ENCODE measurements at places on chromosomes 1 and 21.

DNA sequence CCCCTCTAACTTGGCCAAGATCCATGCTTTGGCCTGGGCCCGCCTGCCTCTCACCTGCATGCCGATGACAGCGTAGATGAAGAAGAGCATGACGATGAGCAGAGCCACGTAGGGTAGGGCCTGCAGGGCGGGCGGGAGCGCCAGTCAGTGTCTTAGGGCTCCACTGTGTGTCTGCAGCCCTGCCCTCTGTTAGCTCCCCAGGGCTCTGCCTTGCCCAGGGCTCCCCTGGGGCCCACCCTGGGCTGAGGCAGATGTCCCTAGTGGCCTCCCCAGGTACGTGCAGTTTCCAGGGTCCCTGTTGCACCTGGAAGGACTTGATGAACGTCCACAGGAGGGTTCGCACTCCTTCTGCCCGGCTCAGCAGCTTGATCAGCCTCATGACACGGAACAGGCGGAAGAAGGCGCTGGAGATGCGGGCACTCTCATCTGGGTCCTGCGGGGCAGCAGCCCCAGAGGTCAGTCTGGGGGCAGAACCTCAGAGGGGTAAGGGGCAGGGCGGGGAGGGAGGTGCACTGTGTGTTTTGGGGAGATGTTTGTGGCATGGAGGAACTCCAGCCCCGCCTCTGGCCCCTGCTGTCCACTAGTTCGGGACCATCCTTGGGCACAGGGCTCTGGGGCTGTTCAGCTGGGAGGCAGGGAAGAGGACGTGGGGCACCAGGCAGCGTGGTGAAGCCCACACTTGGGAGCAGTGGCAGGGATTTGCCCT is 29.8 kb upstream of the KIF21B start:
- no peak for DNase-seq

- DNase-seq = no peak
These were observed 10.9 kb upstream of the SMG7 start for GRCh38 chr1:183461350-183461749.

GRCh38 chr1:18646091-18646785 is 15.6 kb downstream of the PAX7 start:
- DNase-seq = no peak

DNA sequence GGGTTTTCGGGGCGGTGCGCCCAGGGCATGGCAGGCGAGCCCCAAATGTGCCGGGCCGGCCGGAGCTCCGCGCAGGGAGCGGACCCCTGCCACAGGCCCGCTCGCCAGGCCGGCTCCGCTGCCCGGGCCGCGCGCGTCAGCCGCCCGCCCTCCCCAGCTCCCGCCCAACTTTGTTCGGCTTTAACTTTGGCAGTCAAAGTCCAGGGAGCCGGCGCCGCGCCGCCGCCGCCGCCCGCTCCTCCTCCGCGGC is 488 bp downstream of the SLC35D1 start:
- DNase-seq = peak; percentile 34

DNA sequence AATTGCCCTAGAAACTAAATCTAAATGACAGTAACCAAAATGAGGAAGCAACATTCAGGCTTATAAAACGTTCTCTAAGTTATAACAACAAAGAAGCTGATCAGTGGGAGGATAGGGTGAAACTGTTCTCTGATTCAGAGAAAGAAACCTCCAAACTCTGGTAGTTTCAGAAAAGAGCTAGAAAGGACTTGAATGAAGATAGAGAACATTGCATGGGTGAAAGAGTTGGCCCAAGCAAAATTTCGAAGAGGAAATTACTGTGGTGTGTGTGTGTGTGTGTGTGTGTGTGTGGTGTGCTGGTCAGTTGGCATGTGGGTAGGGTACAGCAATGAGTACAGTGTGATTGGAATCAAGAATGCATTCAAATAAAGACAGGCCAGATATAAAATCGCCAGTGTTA is 16.5 kb upstream of the SPAG17 start:
- no peak for DNase-seq

- no peak for DNase-seq
These were observed 24.1 kb upstream of the LCE5A start for GRCh38 chr1:152486400-152487006.

DNA sequence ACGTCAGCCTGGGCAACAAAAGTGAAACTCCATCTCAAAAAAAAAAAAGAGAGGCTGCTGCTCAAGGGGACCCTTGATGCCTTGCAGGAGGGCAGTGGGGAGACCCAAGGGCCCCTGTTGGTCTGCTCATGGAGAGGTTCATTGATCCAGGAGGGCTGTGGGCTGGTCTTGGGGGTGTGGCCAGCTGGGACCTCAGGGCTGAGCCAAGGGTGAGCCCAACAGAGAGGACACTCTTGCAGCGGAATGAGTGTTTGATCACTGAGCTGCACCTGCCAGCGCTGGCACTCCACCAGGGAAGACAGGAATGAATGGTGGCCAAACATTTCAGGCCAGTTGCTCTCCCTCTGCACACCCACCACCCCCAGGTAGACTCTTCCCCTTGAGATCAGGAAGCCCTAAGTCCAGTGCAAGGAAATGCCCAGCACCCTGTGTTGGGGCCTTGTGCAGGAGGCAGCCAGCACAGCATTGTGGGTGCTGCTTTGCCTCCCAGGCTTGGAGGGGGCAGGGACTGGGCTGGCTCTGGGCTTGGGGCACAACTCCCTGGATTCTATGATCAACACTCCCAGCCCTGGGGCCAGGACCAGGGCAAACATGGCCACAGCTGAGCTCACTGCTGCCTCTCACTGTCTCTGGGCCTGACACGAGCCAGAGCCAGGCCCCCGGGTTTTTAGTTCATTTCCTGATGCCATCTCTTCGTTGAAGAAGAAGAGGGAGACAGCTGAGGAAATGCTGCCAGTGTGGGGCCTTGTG is 50.7 kb downstream of the IRF2BP2 start:
- peak; percentile 73 for DNase-seq

- no peak for DNase-seq
These were observed 9.3 kb downstream of the LEPR start for GRCh38 chr1:65429806-65430205.

DNA sequence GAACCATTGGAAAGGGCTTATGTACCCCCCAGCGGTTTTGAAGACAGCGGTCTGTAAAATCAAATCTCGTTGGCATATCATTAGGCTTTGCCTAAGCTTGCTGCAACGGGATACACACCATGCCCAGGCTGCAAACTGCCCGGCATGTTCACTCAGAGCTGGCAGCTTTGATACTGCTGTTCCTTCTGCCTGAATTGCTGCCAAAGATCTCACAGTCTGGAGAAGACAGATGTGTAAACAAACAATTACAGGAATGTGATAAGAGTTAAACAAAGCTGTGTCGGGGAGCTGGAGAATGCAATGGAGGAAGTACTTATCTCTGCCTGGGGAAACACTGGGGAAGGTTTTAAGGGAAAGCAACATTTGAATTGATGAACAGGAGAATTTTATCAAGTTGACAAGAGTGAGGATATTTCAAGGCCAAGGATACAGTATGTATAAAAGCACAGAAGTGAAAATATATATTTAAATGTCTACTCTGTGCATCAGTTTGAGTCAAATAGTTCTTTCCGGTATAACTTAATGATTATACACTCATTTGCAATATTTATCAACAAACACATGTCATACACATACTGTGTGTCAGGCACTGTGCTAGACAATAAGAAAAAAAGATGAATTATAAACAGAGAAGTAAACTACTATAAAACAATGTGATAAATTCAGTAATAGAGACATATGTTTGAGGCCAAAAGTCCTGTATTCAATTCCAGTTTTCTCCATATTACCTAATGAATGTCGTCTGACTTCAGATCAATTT is 29.9 kb downstream of the CHML start:
- DNase-seq = peak; percentile 25

DNA sequence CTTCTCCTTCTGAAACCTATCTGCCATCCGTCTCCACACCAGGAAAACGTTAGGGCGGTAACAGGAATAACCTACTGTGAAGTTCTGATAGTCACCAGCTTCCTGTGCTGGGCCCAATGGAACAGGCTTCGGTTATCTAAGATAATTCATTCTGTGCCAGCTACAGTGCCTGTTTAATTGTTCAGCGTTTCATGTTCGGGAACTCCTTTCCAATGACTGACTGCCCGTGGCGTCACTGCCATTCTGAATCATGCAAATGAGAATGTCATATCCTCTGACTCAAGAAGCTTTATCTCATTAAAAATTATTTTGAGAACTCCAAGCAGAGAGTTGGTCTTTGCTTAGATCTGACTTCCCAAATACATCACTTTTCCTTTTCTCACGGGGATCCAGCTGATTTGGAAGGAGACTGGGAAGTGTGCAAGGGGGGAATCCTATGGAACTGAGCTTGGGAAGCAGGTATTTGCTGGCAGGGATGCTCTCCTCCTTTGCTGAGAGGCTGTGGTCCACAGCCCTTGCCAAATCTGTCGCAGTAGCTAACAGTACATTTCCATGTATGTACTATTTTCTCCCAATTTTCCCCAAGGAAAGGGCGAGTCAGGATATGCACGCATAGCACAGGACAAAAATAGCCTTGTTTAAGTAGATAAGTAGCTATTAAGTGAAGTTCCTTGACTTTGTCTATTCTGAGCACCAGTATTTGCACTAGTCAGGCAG is 358.7 kb downstream of the LTN1 start:
- no peak for DNase-seq

GRCh38 chr1:236753516-236753915 is 41.6 kb upstream of the MTR start:
- peak; percentile 13 for DNase-seq

- DNase-seq = no peak
These were observed 17.1 kb downstream of the ARHGEF16 start for GRCh38 chr1:3471356-3472087.
